Posterior vena cava (tissue), 2 donors: ENCODE measurements at places on chromosomes 3 and 15. TPM values are rescaled to one million over a fixed set of nuclear protein-coding genes. Genes with fewer than 3 reads are reported as not detected.

The SPINK8 gene
- total RNA-seq = not detected

The HIGD2B gene
- total RNA-seq = not detected

GRCh38 chr3:197135212-197135611 lies 105.6 kb upstream of the MELTF start:
- DNase-seq = no peak

- no peak for DNase-seq
Measured at GRCh38 chr3:94362393-94362792, 299.5 kb downstream of the NSUN3 start.

GRCh38 chr3:119350114-119350513 lies 55.9 kb downstream of the ARHGAP31 start:
- no peak for DNase-seq

DNA sequence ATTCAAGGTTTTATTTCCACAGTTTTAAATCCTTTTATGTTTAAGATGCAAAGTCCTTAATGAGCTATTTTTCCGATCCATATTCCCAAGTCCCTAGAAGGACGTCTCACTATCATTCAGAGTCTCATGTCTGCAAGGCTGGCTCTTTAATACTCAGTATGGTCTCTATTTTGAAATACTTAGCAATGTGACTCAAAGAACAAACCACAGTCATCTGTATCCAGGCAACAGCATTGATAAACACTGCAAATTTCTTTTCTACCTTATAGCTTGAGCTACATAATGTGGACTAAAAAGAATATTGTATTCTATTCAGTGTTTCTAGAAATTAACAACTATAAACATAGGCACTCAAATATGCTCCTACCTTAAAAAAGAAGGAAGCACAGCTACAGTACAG lies 588.3 kb upstream of the NAALADL2 start:
- no peak for DNase-seq

The CLCN2 gene
- total RNA-seq = 3.7 TPM

The GRK7 gene
- 0.14 TPM for total RNA-seq

DNA sequence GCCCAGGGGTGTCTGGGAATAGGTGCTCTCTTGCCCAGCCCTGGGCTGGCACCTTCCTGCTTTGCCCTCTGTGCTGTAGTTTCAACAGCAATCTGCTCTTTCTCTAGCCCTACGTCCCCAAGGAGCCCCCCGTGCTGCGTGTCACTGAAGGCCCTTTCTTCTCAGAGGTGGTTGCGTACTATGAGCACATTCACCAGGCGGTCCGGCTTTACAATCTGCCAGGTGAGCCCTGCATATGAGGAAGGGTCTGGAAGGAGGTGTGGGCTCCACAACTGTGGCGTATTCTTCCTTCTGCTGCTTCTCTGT lies 9.6 kb downstream of the MAN2A2 start:
- no peak for DNase-seq

- no peak for DNase-seq
Measured at GRCh38 chr3:98732286-98733052, 30.7 kb upstream of the ST3GAL6 start.

The CEMIP gene
- 0.62 TPM for total RNA-seq

DNA sequence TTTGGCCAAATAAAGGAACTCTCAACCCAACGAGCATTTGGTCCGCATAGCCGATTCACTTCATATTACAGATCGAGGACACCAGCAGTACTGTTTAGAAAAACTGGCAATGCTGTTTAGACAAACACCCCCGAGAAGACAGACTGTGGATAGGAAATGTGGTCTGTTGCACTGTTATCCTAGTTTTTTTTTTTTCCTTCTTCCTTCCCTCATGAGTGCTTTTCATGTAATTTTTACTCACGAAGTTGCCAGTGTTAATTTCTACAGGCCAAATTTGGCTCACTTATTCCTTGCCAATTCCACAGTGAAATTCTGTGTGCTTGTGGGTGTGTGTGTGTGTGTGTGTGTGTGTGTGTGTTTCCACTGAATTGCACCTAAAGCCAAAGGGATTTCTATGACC lies 165.7 kb downstream of the FOXP1 start:
- DNase-seq = no peak

The KPNA4 gene
- 53.2 TPM for total RNA-seq

The NPAP1 gene
- total RNA-seq = not detected

The FILIP1L gene
- total RNA-seq = 370 TPM

- no peak for DNase-seq
Measured at GRCh38 chr3:187518616-187519015, 150.4 kb downstream of the RTP4 start.
